ENCODE measurements at places on chromosomes 13 and 19.

DNA sequence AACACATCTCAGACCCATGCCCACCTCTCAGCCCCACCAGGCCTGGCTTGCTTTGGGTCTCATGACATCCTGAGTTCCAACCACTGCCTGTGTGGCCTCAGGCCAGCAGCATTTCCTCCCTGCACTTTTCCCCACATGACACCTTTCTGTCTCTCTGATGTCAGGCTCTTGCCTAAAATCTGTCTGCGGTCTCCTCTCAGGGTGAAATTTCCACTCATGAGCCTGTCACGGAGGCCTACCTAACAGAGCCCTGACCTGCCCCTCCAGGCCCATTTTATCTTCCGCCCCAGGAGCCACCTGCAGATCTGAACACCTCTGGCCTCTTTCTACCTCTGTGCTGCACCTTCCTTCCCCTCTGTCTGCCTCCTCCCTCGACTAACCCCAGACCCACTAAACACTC is 93.5 kb downstream of the ZDHHC20 start:
- DNase-seq, result no peak

GRCh38 chr13:109654341-109655205 is 131.8 kb downstream of the IRS2 start:
- DNase-seq, result no peak

DNA sequence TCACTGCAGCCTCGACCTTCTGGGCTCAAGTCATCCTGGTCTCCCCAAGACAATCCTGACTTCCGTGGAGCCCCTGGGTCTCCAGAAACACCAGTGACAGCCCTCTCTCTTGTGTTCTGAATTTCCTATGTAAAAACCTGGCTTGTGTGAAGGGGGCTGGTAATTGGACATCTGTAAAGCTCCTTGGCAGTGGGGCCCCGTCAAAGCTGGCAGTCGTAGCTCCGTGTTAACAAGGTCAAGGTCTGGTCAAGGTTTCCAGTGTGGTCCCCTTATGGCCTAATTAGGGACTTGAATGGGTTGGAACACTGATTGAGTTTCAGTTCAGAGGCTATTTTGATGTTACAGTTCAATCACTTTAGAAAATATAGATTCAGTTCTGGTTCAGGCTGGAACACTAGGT is 32.8 kb upstream of the NDUFS7 start:
- no peak for DNase-seq

- DNase-seq, result peak; percentile 96
Measured at GRCh38 chr19:12806242-12807081, at the start of gene RNASEH2A. Gene RNASEH2A (plus strand): TSS chr19:12806584. CDS start chr19:12806674, 90 bp downstream.

DNA sequence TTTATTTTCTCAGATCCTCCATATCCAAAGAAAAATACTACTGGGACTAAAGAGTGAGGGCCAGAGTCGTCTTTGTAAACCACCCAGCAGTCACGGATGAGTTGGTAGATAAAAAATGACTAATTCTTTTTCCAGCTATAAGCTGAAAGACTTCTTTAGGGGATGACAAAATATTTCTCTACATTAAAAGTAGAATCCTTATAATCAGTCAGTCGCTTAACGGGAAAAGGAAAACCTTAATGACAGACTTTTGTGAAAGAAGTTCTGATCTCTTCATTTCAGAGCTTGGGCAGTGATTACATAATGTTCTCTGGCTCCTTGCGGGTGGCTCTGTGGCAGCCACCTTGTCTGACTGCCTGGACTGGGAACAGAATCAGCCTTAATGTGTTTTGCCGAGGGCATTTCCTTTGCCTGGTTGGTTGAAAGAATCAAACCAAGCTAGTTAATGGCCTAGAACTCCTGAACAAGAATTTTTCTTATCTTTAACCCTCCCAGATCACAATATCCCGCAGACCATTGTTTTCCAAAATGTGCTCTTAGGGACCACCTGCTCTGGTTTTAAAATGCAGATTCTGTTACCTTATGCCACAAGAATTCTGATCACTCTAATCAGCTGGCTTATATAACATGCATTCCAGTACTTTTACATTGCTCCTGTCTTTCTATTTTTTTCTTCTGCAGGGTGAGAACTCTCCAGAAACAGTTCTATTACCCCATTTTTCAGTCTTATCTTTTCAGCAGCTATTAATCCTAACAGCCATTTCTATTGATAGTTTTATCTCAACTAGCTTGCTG is 2.5 kb downstream of the ITM2B start:
- DNase-seq, result no peak

DNA sequence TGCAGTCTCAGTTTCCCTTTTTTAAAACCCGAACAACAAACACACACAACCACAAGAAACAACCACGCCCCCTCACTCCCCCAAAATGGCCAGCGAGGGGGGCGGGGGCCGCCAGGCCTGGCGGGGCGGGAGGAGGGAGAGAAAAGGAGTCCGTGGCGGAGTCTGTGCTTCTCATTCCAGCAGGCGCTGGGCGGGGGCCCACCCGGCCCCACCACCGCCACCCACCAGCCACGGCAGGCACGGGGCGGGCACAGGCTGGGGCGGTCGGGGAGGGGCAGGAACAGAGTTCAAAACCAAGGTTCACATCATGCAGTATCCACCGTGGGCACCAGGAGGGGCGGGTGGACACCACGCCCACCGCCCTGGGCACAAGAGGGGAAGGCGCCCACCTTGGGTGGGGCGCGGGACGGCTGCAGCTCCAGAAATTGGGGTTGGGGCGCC is 12.9 kb downstream of the DPF1 start:
- DNase-seq, result no peak

DNA sequence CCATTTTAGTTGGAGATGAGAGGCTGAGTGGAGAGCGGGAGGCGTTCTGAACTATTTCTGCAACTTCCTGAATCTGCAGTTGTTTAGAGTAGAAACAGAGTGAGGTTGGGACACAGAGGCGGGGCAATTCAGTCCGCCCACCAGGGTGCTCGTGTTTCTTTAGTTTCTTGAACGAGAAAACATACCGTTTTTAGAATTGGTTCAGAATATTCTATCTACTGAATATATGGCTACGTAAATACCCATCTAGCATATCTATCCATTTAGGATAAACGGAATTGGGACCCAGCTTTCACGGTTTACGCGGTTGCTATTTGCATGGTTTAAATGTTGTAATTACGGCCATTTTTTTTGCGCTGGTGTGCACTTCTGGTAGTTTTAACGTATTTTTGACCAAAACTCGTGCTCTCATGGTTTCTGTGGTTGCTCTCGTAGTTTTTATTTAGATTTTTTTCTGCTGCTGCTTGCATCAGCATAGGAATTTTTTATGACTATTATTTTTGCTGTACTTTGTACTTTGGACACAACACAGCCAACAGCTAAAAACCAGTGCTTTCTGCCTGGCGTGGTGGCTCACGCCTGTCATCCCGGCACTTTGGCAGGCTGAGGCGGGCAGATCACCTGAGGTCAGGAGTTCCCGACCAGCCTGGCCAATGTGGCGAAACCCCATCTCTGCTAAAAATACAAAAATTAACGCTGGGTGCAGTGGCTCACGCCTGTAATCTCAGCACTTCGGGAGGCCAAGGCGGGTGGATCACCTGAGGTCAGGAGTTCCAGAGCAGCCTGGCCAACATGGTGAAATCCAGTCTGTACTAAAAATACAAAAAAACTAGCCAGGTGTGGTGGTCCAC is 32.7 kb downstream of the TIMM13 start:
- no peak for DNase-seq

DNA sequence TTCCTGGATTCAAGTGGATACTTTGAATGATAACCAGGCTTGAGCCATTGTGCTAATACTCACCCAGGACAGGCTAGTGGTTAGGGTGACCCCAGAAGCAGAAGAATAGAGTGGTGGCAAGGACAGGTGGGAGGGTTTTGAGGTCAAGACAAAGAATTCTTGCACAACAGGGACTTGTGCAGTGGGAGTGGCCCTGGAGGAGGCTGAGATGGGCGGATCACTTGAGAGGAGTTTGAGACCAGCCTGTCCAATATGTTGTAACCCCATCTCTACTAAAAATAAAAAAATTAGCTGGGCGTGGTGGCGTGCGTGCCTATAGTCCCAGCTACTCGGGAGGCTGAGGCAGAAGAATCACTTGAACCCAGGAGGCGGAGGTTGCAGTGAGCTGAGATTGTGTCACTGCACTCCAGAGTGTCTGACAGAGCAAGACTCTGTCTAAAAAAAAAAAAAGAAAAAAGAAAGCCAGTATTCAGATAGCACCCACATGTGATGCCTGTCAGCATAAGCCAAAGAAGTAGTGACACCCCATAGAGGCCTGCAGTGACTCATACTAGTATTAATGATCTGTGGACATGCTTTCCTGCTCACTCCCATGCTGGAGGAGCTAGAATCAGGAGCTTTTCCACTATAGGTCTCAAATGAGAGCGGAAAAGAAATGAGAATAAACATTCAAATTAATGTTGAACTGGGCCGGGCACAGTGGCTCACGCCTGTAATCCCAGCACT is 78.7 kb downstream of the RNF17 start:
- DNase-seq, result no peak

DNA sequence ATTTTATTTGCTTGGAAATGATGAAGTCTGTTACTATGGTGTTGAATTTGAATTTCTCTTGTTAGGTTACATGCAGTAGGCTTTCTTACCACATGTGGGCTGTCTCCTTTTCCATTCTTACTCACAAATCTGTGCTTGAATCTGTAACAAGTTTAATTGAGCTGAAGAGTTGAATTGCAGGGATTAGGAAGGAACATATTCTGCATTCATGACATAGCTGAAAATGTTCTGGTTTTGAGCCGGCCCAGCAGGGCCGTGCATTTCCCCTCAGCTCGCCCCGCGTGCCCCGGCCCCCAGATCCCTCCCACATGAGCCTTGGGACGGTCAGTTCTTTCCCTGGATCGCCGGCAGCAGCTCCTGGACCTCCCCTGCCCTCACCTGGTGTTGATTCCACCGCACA is 28.1 kb downstream of the TFDP1 start:
- no peak for DNase-seq

GRCh38 chr13:33367171-33367895 is 81.8 kb upstream of the STARD13 start:
- DNase-seq, result no peak

DNA sequence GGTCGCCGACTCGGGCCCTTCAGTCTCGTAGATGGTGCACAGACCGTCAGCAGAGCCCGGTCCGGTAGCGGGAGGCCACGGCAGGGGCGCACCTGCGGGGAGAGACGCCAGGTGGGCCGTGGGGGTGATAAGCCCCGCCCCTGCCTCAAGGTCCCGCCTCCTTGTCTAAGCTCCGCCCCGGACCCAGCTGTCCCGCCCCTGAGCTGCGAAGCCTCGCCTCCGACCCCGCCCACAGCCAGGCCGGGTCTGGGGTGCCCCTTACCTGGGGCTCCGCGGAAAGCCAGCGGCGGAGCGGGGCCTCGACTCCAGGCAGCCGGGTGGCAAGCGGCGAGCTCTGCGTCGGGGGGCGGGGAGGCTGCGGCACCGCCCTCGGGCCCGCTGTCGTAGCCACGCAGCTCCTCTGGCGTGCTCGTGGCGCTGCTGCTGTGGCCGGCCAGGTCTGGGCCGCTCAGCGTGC is 4.7 kb downstream of the PRR36 start:
- no peak for DNase-seq

GRCh38 chr19:29001597-29002245 is 211.2 kb downstream of the UQCRFS1 start:
- no peak for DNase-seq

DNA sequence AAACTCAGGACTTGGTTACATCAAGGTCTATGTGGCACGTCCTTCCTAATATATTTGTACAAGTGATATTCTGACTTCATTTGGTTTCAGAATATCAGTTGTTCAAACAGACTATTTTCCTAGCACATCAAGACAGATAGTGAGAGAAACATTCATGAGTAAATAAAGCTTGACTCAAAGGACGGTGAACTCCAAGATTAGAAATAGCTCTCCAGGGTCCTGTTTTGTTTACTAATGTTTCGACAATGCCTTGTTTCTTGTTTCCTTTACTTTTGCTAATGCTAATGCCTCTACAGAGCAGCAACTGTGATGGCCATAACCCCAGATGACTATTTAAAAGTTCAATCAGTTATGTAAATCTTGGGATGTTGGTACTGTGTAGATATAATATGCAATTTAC is 313.9 kb downstream of the KLF12 start:
- DNase-seq, result no peak

GRCh38 chr19:51786646-51787494 is 8.1 kb upstream of the FPR3 start:
- no peak for DNase-seq

DNA sequence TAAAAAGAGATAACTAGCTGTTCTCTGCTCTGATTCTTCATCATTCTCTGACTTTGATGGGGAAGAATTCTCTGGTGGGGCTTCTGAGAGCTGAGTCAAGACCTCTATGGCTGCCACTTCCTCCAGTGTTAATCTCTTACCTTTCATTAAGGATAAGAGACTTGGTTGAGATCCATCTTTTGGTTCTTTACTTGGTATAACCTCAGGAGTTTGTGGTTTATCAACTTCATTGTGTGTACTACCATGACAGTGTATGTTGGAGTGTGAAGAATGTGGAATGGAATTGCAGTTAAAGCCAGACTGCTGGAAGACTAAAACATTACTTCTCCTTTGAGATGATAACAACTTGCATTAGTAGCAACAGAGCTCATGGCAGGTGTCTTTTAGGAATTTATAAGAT is 222.0 kb downstream of the SLITRK5 start:
- DNase-seq, result no peak

- no peak for DNase-seq
Measured at GRCh38 chr19:13117176-13117771, 734 bp upstream of the TRMT1 start.

- no peak for DNase-seq
Measured at GRCh38 chr13:49026851-49027250, 51.1 kb downstream of the FNDC3A start.

GRCh38 chr13:95159458-95159857 is 141.8 kb downstream of the ABCC4 start:
- DNase-seq, result no peak

DNA sequence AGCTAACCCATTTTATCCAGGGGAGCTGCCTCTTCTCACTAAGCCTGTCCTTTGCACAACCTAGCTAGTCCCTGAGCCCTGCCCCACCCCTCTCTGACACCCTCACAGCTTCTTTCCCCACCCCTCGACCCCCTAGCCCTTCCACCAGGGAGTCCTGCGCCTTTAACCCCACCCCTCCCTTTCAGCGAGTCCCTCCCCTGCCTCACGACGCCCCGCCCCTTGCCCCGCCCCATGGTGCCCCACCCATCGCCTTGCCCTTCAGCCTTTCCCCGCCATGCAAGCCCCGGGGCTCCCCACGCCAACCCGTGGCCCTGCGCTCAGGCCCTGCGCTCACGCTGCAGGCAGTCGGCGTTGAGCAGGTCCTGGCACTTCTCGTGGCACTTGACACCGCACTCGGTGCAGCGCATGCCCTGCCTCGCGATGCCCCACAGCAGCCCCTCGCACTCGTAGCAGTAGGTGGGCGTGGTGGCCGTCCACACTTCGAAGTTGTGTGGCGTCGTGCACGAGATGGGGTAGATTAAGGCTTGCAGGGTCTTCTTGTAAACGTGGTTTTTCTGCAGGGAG is 40.0 kb downstream of the UNC13A start:
- DNase-seq, result no peak

GRCh38 chr19:16576690-16577530 is 4.7 kb upstream of the SLC35E1 start:
- DNase-seq, result no peak

GRCh38 chr19:19209372-19209771 is 2.4 kb upstream of the NCAN start:
- DNase-seq, result no peak

GRCh38 chr19:2969104-2969504 is 8.3 kb upstream of the TLE6 start:
- no peak for DNase-seq
